Epithelial cell of alveolus of lung (primary cell): ENCODE measurements at places on chromosomes 6 and 20. TPM values are rescaled to one million over a fixed set of nuclear protein-coding genes. Genes with fewer than 3 reads are reported as not detected.

The PLEKHG1 gene
- 2.7 and 3.7 TPM in 2 replicates for total RNA-seq

The TXNDC5 gene
- total RNA-seq: 249 and 451 TPM in 2 replicates

The RPL7L1 gene
- 104 and 121 TPM in 2 replicates for total RNA-seq

The SYCP2L gene
- total RNA-seq: 0.13 TPM in 1 of 2 replicates, not detected in the other

The FUT9 gene
- total RNA-seq: not detected in 2 replicates

The MMS22L gene
- 12.3 and 19.1 TPM in 2 replicates for total RNA-seq

The COL9A1 gene
- total RNA-seq: not detected in 2 replicates

The POU5F1 gene
- not detected in 2 replicates for total RNA-seq

The GSTA3 gene
- not detected in 2 replicates for total RNA-seq

The TRIM40 gene
- not detected in 2 replicates for total RNA-seq

The PAK5 gene
- not detected in 2 replicates for total RNA-seq

The SRMS gene
- total RNA-seq: not detected in 2 replicates

The ARG1 gene
- total RNA-seq: not detected in 2 replicates

The THBS2 gene
- 94.1 and 441 TPM in 2 replicates for total RNA-seq

The OR2H1 gene
- not detected in 2 replicates for total RNA-seq

The CDH4 gene
- 7.4 and 21.2 TPM in 2 replicates for total RNA-seq

The VWA7 gene
- total RNA-seq: 0.13 TPM in 1 of 2 replicates, not detected in the other

The BEND6 gene
- total RNA-seq: 4.1 and 5.3 TPM in 2 replicates

The BTN1A1 gene
- not detected in 2 replicates for total RNA-seq

The PHACTR1 gene
- 0.16 and 1.6 TPM in 2 replicates for total RNA-seq

The HSPA1L gene
- 0.48 and 0.78 TPM in 2 replicates for total RNA-seq

The FRK gene
- 0.32 and 0.52 TPM in 2 replicates for total RNA-seq

The CDS2 gene
- total RNA-seq: 14.7 and 18.6 TPM in 2 replicates

The PPARD gene
- 17.3 and 21.2 TPM in 2 replicates for total RNA-seq

The DNAH8 gene
- total RNA-seq: not detected in 2 replicates

The SLC22A23 gene
- 3.7 and 6.5 TPM in 2 replicates for total RNA-seq

The LINC00237 gene
- not detected in 2 replicates for total RNA-seq

The MROH8 gene
- total RNA-seq: 0.39 and 2.5 TPM in 2 replicates

The WFDC5 gene
- not detected in 2 replicates for total RNA-seq

The SLC12A5 gene
- total RNA-seq: 0.08 TPM in 1 of 2 replicates, not detected in the other

The IL20RA gene
- 0.26 and 2.9 TPM in 2 replicates for total RNA-seq

The SRPK1 gene
- 51.3 and 57.2 TPM in 2 replicates for total RNA-seq

The PRICKLE4 gene
- 0.65 and 1.6 TPM in 2 replicates for total RNA-seq

The POPDC3 gene
- 12.4 and 39.7 TPM in 2 replicates for total RNA-seq
